ENCODE measurements at places on chromosomes 12 and 14. TPM values are rescaled to one million over a fixed set of nuclear protein-coding genes. Genes with fewer than 3 reads are reported as not detected.
A peak's percentile ranks its signal among the peaks of the same experiment; 100 is the strongest.

- DNase-seq, result peak; percentile 29
- no peak overlapping the region for H3K27ac ChIP-seq
- no peaks in the 10 kb centered on the region for H3K27me3 ChIP-seq
These were observed 121.7 kb upstream of the NOVA1 start for GRCh38 chr14:26719514-26719913.

Gene HCAR2
- total RNA-seq, result not detected

- DNase-seq, result peak; percentile 39
- no peaks in the 10 kb centered on the region for H3K27me3 ChIP-seq
- H3K4me1 ChIP-seq, result no peaks in the 10 kb centered on the region
- no peak overlapping the region for H3K27ac ChIP-seq
These were observed 71.7 kb upstream of the RAP1B start for GRCh38 chr12:68538726-68539614.

Gene GALNT16
- total RNA-seq, result 8.5 TPM

GRCh38 chr12:42144158-42144407 is 591 bp downstream of the GXYLT1 start:
- H3K27ac ChIP-seq, result peak overlapping the region; percentile 46
- no peak for DNase-seq
- H3K4me1 ChIP-seq, result peaks cover 3% of the 10 kb centered on the region
- H3K4me3 ChIP-seq, result peak overlapping the region; percentile 92

- H3K36me3 ChIP-seq, result no peaks in the 10 kb centered on the region
- H3K4me3 ChIP-seq, result no peak overlapping the region
- no peaks in the 10 kb centered on the region for H3K4me1 ChIP-seq
- no peak for DNase-seq
These were observed 251.4 kb upstream of the RGS6 start for GRCh38 chr14:71680736-71681387.

Gene NGDN
- total RNA-seq, result 51.9 TPM

- no peak for DNase-seq
- no peaks in the 10 kb centered on the region for H3K4me1 ChIP-seq
- no peak overlapping the region for H3K27ac ChIP-seq
These were observed 408.2 kb downstream of the DPF3 start for GRCh38 chr14:72485695-72486094.

DNA sequence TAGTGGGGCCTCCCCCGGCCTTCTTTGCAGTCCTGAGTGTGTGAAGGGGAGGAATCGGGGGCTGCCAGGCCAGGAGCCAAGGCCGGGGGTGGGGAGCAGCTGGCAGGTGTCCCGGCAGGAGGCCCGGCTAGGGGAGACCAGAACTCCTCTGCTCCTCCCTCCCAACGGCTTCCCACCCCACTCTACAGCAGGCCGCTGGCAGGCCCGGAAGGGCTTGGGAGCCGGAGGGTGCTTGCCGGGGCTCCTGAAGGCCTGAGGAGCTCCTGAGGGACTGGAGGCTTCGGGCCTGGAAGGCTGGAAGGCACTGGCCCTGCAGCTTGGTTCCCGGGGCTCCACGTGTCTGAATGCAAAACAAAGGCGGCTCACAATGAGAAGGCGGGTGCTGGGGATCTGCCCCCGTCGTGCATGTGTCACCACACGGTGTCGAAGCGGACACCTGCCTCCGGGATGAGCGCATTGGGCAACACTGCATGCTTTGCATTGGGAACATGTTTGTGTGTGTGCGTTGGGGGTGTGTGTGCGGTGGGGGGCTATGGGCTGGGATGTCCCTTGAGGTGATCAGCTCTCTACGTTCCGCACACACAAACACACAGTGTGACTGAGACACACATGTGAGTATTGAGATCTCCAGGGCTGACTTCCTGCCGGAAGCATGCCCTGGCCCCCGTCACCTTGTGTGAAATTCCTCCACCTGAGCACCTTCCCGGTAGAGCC is 30.9 kb upstream of the ANKRD9 start:
- H3K4me3 ChIP-seq, result no peak overlapping the region
- no peak overlapping the region for H3K27ac ChIP-seq
- peaks cover 5% of the 10 kb centered on the region for H3K27me3 ChIP-seq
- no peaks in the 10 kb centered on the region for H3K4me1 ChIP-seq
- no peaks in the 10 kb centered on the region for H3K36me3 ChIP-seq

GRCh38 chr14:73758392-73759182 is 44.4 kb upstream of the PNMA1 start:
- H3K36me3 ChIP-seq, result peaks cover 2% of the 10 kb centered on the region
- DNase-seq, result peak; percentile 56
- H3K4me3 ChIP-seq, result peak overlapping the region; percentile 67
- no peaks in the 10 kb centered on the region for H3K27me3 ChIP-seq
- peak overlapping the region; percentile 95 for H3K27ac ChIP-seq
- peaks cover 60% of the 10 kb centered on the region for H3K4me1 ChIP-seq

GRCh38 chr12:50551866-50552265 is 47.1 kb downstream of the DIP2B start:
- no peak overlapping the region for H3K27ac ChIP-seq
- no peaks in the 10 kb centered on the region for H3K4me1 ChIP-seq
- H3K27me3 ChIP-seq, result no peaks in the 10 kb centered on the region

DNA sequence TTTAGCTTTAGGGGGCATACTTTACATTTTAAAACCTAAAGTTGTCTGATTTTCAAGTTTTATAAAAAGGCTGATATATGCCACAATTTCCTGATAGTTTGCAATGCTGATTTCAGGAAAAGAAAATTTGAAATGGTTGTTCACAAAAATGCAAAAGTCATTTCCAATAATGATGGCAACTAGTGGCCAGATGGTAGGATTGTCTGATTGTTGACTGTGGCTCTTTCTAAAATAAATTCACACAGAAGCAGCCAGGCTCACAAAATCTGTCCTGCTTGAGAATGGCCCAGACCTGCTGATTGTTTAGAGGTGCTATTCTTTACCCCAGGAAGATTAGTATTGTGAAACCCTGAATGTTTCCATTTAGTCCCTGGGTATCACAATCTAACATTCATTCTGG is 220.3 kb downstream of the NELL2 start:
- H3K27me3 ChIP-seq, result no peaks in the 10 kb centered on the region
- no peaks in the 10 kb centered on the region for H3K36me3 ChIP-seq
- no peak overlapping the region for H3K4me3 ChIP-seq
- H3K4me1 ChIP-seq, result no peaks in the 10 kb centered on the region
- DNase-seq, result no peak

Gene EPS8
- 71.4 TPM for total RNA-seq

DNA sequence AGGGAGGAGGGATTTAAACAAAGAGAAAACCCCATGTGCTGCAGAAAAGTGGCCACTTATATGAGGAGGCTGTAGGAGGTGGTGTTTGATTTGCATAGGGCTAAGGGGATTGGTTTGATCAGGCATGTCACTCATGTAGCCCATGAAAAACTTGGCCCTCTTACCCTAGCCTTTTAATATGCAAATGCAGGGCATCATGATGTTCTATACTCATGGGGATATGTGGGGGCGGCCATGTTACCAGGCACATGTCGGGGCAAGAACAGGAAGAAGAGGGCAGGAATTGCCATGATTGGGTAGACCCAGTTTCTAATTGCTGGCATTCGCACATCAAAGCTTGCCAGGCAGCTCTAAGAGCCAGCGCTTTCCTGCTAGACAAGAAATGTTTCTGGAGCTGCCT is 28.8 kb downstream of the KLRK1 start:
- no peak overlapping the region for H3K27ac ChIP-seq
- no peak overlapping the region for H3K4me3 ChIP-seq
- peak; percentile 29 for DNase-seq
- peaks cover 9% of the 10 kb centered on the region for H3K4me1 ChIP-seq
- H3K36me3 ChIP-seq, result no peaks in the 10 kb centered on the region
- H3K27me3 ChIP-seq, result no peaks in the 10 kb centered on the region

- no peaks in the 10 kb centered on the region for H3K4me1 ChIP-seq
- H3K4me3 ChIP-seq, result peak within 1 kb of the TSS; percentile 24
- H3K36me3 ChIP-seq, result no peaks in the 10 kb centered on the region
- DNase-seq, result peak; percentile 73
- H3K27me3 ChIP-seq, result peaks cover 12% of the 10 kb centered on the region
- H3K27ac ChIP-seq, result no peak within 1 kb of the TSS
These were observed at the start of gene LRCOL1 for GRCh38 chr12:132610051-132610759. Gene LRCOL1 (minus strand): TSS chr12:132610582. CDS start chr12:132606251, 4,331 bp downstream.

DNA sequence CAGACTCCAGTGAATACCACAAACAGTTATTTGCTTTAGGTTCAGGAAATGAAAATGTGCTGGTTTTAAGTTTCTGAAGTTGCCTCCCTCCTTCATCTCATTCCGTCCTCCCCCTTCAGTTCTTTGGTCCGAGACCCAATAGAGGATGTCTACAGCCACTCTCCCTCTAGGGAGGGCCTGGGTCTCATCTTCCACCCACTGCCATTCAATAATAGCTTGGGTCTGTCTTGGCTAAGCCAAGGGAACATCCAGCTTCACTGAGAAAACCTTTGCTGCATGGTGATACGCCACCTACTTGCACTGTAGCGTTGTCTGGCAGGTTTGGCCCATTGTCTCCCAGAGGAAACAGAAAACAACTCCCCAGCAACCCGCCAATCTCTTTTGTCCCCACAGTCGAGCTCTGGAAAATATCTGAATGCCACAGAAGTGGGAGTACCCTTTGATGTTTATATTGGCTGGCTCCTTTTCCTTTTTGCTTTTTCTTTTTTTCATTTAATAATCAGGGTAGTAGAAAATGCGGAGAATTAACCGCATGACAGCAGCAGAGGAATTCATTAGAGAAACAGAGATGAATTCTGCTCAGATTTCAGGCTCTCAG is 380.1 kb downstream of the RAD51B start:
- H3K27me3 ChIP-seq, result no peaks in the 10 kb centered on the region
- no peaks in the 10 kb centered on the region for H3K36me3 ChIP-seq
- no peak overlapping the region for H3K27ac ChIP-seq
- H3K4me1 ChIP-seq, result no peaks in the 10 kb centered on the region
- peak; percentile 90 for DNase-seq

Gene RERGL
- total RNA-seq, result not detected

Gene ACSM4
- total RNA-seq, result not detected

DNA sequence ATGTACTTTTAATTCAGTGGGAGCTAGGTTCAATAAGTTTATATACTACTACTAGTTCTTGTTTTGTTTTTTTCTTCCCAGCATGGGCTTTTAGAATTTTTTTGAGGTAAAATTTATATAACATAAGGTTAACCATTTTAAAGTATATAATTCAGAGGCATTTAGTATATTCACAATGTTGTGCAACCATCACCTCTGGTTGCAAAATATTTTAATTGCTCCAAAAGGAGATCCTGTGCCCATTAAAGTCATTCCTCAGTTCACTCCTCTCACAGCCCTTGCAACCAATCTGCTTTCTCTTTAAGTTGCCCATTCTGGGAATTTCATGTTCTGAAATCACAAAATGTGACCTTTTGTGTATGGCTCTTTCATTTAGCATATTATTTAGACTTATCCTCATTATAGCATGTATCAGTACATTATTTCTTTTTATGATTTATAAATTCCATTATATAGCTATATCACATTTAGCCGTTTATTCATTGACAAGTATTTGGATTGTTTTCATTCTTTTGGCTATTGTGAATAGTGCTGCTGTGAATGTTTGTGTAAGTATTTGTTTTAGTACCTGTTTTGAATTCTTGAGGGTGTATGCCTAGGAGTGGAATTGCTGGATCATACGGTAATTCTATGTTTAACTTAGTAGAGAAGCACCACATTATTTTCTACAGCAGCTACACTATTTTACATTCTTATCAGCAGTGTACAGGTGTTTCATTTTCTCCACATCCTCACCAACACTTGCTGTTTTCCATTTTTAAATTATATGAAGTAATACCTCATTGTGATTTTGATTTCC is 59.1 kb downstream of the ARHGAP5 start:
- no peak for DNase-seq
- H3K4me3 ChIP-seq, result no peak overlapping the region
- H3K36me3 ChIP-seq, result no peaks in the 10 kb centered on the region
- H3K4me1 ChIP-seq, result no peaks in the 10 kb centered on the region

DNA sequence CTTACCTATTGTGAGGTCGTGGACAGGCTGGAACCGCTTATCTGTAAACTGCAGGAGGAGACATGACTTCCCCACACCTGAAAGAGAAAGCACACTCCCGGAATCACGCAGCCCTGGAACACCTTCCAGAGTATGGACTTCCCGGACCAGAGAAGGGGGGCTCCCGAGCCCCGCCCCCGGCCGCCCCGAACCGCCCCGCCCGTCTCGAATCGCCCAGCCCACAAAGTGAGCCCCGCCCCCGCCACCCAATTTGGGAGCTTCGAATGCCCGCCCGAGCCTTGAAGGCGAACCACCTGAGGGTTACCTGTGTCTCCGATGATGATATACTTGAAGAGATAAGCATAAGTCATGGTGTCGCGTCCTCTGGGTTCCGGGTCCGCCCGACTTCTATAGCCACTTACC is 235 bp downstream of the RAB2B start:
- no peaks in the 10 kb centered on the region for H3K4me1 ChIP-seq
- peak overlapping the region; percentile 92 for H3K4me3 ChIP-seq
- no peaks in the 10 kb centered on the region for H3K27me3 ChIP-seq
- no peaks in the 10 kb centered on the region for H3K36me3 ChIP-seq

GRCh38 chr12:94145191-94145983 is 3.0 kb upstream of the PLXNC1 start:
- no peak overlapping the region for H3K4me3 ChIP-seq
- peak; percentile 29 for DNase-seq
- H3K4me1 ChIP-seq, result no peaks in the 10 kb centered on the region

Gene CLEC6A
- not detected for total RNA-seq

GRCh38 chr14:52937306-52937705 is 13.5 kb downstream of the FERMT2 start:
- no peaks in the 10 kb centered on the region for H3K27me3 ChIP-seq
- H3K27ac ChIP-seq, result no peak overlapping the region
- no peak overlapping the region for H3K4me3 ChIP-seq
- H3K36me3 ChIP-seq, result no peaks in the 10 kb centered on the region

- no peak for DNase-seq
- no peak overlapping the region for H3K27ac ChIP-seq
- H3K4me1 ChIP-seq, result no peaks in the 10 kb centered on the region
- H3K27me3 ChIP-seq, result no peaks in the 10 kb centered on the region
- no peak overlapping the region for H3K4me3 ChIP-seq
- no peaks in the 10 kb centered on the region for H3K36me3 ChIP-seq
These were observed 495.3 kb downstream of the NELL2 start for GRCh38 chr12:44380861-44381260.

Gene C12orf60
- 1.5 TPM for total RNA-seq

DNA sequence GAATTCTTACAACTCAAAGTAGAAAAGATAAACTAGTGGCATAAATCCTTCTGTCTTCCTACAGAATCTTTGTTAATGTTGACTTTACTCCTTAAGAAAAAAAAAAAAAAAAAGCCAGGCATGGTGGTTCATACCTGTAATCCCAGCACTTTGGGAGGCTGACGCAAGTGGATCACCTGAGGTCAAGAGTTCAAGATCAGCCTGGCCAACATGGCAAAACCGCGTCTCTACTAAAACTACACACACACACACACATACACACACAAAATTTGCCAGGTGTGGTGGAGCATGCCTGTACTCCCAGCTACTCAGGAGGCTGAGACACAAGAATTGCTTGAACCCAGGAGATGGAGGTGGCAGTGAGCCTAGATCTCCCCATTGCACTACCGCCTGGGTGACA is 17.7 kb upstream of the SPTSSA start:
- no peak overlapping the region for H3K4me3 ChIP-seq
- H3K27ac ChIP-seq, result no peak overlapping the region
- no peaks in the 10 kb centered on the region for H3K36me3 ChIP-seq

DNA sequence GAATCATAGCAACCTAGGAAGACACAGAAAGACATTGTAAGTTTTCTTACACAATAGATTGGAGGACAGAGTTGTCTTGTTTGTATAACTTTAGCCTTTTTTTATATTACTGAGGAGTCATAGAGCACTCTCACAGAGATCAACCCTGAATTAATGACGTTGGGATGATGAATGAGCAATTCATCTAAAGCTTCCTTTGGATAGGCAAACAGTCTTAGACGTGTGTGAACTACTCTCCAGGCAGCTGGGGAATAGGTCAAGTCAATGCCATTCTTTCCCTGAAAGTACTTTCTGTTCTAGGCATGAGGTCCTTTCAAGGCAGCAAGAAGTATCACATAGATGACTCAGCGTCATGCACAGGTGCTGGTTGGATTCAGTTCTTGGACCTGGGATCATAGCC is 369.1 kb upstream of the NOVA1 start:
- H3K4me3 ChIP-seq, result no peak overlapping the region
- no peaks in the 10 kb centered on the region for H3K36me3 ChIP-seq
- H3K27me3 ChIP-seq, result no peaks in the 10 kb centered on the region
- H3K27ac ChIP-seq, result no peak overlapping the region
- peak; percentile 15 for DNase-seq
